ENCODE measurements at places on chromosomes 3 and 15.

- no peak for DNase-seq
These were observed 51.5 kb downstream of the TIMP4 start for GRCh38 chr3:12107071-12107713.

DNA sequence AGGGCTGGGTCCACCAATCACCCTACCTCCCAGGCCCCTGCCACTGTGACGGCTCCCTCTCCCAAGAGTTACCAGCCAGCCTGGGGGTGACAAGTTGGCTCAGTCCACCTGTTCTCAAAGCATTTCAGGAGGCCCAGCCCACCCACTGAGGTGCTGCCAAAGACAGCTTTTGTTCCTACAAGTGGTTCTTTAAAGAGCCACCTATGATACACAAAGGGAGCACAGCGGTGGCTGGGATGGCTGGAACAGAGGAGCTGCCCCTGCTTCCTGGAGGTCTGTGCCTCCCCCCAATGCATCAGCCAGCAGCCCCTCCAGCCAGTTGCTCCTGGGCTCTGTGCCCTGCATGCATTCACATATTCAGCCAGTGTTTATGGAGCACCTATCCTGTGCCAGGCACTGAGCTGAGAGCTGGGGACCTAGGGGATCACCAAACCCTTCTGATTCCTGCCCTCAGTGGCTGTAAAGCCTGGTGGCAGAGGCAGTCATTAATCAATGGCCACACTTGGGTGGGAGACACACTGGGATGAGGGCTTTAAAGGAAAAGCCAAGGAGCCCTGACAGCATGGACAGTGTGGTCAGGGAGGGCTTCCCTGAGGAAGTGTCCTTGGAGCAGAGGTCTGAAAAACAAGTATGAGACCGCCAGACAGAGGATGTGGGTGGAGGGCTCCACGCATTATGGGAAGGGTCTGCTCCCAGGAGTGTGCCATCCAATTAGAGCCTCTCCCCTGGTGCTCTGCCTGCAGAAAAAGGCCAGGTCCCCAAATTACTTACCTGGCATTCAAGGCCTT is 107.1 kb upstream of the LINGO1 start:
- no peak for DNase-seq

DNA sequence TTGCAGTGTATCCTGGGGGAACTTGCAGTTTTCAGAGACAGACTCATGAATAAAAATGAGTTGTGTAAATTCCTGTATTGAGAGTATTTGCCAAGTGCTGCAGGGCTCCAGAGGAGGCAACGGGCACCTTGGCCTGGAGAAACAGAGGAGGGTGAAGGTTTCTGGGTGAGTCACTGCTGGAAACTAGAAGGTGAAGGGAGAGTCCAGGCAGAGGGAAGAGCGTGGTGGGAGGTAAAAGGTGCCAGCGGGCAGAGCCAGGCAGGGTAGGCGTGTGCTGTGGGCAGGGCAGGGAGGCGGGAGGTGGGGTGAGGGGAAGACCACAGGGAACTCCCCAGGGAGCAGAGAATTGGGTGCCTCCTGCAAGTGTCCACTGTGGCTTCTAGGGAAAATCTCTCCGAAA is 120.8 kb downstream of the SLCO3A1 start:
- DNase-seq = no peak

- no peak for DNase-seq
These were observed 78.2 kb downstream of the CMSS1 start for GRCh38 chr3:99895703-99896441.

DNA sequence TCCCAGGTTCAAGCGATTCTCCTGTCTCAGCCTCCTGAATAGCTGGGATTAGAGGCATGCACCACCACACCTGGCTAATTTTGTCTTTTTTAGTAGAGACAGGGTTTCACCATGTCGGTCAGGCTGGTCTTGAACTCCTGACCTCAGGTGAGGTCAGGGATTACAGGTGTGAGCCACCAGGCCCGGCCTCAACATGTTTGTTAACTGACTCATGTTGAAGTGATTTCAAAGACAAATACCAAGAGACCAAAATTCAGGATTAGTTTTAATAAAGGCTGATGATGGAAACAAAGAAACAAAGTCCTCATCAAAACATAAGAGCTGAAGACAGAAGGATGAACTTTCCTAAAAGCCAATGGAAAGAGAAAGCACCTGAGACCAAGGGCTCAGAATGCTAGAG is 36.5 kb downstream of the SLC12A6 start:
- no peak for DNase-seq

DNA sequence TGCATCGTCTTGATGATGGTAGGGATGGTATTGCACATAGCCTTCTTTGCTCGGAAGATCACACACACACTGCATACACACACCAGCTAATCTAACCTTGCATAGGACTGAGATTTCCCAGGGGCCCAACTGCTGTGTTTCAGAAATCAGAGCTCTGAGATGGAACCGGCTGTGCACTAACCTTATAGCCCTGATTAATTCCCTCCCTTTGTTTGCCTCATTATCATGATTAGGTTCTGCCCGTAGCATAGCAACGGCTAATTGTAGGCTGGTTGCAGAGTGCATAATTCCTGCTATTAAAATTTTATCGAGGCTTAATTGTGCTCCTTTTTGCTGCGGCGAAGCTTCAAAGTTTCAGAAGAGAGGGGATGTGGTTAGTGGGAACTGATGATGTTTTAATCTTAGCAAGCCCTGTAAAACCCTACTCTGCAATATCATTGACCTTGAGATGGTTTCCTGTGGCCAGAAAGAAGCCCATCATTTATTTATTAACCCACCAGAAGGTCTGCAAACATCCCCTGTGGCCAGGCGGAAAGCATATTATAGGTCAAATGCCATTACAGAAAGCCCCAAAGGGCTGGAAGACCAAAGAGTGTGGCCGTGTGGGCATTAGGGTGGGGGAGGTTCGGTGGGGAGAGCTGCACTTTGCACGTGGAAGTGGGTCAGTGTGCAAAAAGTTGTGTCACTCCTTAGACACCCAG is 56.2 kb upstream of the GLCE start:
- no peak for DNase-seq

- DNase-seq = no peak
These were observed 25.6 kb upstream of the ATP2B2 start for GRCh38 chr3:10531031-10531430.

DNA sequence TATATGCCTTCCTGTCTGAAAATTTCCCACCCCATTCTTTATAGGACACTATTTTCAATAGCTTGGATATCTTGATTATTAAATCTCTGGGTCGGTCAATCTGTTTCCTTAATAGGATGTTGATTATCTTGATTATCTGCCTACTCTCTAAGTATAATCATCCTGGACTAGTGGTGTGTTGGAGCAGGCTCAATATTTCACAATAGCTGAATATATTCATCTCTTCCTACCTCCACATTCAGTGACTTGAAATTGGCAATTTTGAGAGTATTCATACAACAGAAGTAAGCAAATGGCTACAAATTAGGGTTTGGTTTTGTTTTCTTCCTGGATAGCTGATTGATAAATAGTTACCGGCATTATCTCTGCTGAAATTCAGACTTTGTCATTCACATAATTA is 1162.6 kb downstream of the ROBO1 start:
- DNase-seq = no peak

DNA sequence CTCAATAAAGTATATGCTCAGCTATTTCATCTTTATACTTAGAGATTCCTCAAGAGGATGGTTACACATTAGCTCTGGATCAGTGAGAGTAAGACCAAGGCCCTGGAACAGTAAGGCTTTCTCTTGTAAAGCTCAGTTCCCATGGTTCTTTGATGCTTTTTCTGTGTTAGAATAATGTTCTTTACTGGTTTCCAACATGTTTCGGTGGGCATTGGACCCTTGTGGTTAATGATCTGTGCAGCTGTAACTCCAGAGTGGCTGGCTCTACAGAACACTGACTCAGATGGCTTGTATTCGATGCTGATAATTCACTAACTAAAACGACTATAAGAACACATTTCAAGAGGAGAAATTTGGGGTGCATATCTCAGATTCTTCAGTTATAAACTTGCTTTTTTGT is 114.7 kb downstream of the AKAP13 start:
- DNase-seq = no peak

GRCh38 chr3:95228416-95228815 is 1165.6 kb downstream of the NSUN3 start:
- DNase-seq = no peak

GRCh38 chr3:35745802-35746484 is 106.6 kb downstream of the ARPP21 start:
- DNase-seq = no peak

DNA sequence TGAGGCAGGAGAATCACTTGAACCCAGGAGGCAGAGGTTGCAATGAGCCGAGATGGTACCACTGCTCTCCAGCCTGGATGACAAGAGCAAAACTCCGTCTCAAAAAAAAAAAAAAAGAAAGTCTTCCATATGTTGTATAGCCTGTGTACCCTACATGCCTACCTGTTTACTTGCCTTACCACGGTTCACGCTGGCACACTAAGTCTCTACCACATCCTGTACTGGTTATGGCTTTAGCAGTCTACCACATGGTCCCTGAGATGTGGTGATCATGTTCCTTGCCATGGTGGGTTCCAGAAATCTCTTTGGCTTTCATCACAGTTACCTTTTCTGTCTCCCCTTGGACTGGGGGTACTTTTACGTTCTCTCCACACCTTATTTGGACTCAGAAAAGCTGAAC is 63.8 kb upstream of the TBC1D5 start:
- no peak for DNase-seq

GRCh38 chr15:58139989-58140522 is 1.9 kb downstream of the AQP9 start:
- DNase-seq = no peak

- DNase-seq = no peak
These were observed 6.9 kb upstream of the MEX3B start for GRCh38 chr15:82052751-82053150.

GRCh38 chr15:59668556-59668955 is 11.2 kb upstream of the GTF2A2 start:
- DNase-seq = no peak

- DNase-seq = no peak
These were observed 71.5 kb downstream of the ZMAT3 start for GRCh38 chr3:179000144-179000543.

DNA sequence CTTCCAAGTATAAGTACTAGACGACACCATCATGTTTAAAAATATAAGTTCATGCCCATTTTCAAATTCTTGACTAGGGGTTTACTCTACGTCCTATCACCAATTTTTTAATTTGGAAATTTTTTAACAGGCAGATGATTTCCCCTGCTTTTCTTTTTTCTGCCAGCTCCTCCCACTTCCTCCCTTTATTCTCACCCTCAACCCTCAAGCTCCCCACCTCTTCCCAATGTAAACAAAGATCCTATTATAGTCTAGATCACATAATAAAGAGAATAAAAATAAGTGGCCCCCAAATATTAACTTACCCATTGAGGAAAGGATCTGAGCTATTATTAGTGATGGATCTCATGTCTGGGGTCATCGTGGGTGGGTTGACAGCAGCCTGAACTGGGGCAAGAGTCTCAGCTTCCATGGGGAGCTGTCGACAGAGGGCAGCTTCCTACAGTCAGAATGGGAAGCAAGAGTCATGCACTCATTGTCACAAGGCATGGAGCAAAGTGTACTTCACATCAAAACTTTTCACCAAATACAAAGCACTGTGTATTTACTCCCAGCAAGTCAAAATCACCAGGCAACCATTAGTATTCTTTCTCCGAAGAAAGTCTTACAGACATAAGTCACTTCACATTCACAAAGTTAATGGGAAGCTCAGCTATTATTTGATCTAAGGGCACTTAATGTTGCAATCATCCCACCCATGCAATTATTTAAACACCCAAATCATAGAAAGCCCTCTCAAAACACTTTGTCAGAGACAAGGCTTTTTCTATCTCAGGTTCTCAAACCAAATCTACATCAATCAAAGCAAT is 53.2 kb downstream of the TM4SF4 start:
- DNase-seq = no peak

DNA sequence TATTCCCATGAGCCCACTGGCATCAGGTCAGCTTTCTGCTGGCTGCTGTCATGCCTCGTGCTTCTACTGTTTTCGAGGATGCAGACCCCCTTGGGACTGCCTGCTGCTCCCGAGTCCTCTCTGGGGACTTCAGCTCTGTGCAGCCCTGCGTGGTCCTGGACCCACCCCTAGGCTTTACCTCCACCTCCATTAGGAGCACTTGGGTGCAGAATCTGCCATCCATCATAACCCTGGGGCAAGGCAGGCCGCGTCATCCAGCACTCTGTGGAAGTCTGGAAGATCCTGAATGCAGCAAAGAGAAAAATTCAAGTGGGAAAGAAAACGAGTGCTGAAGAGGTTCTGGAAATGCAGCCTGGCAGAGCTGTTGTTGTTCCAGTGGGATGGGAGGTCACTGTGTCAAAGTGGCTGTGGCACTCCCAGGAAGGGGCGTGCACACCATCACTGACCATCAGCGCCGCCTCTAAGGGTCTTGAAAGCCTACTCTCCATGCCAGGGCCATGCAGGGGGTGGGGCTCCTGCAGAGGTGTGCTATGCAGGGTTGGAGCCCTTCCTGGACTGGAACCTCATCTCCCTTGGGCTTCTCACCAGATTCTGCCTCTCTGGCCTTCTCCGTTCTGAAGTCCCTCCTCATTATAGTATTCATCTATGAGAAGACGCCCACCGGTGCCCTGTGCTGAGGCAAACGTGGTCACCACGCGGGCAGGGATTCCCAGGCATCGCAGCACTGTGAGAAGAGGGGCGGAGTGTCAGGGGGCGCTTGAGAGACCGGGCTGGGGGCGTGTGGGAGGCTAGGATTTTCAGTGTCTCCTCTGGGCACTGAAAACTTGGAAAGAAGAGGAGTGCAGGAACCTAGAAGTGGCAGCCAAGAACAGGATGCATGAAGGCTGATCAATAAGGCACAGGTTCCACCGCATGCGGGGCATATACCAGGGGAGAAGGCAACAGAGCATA is 12.5 kb downstream of the EPB42 start:
- DNase-seq = no peak

DNA sequence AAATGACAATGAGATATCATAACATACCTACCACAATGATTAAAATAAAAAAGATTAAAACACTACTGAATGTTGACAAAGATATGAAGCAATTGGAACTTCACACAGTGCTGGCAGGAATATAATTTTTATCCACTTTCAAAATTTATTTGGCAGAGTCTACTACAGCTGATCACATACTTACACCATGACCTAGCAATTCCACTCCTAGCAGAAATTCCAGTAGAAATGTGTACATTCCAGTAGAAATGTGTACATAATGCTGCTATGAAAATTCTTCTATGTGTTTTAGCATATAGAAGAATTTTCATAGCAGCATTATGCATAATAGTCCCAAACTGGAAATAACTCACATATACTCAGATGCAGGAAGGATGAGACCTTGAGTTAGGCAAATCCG is 43.5 kb downstream of the IFT57 start:
- no peak for DNase-seq

DNA sequence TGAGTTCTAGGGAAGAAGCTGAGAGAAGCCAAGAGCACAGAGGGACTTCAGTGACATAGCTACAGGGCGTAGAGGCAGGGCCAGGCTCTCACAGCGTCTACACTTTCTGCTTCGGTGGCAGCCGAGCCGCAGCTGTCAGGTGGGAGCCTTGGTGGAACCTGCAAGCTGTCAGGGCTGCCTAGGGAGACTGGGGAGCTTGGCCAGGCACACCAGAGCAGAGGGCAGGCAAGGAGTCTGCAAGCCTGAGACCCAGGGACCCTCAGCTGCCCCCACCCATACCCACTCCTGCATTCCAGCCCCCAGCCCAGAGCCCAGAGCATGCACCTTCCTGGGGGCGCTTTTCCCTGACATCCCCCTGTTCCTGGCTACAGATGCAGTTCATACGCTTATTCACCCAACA is 13.4 kb upstream of the KLF15 start:
- no peak for DNase-seq
